ENCODE measurements at places on chromosomes 13 and 19. TPM values are rescaled to one million over a fixed set of nuclear protein-coding genes. Genes with fewer than 3 reads are reported as not detected.
A peak's percentile ranks its signal among the peaks of the same experiment; 100 is the strongest.

DNA sequence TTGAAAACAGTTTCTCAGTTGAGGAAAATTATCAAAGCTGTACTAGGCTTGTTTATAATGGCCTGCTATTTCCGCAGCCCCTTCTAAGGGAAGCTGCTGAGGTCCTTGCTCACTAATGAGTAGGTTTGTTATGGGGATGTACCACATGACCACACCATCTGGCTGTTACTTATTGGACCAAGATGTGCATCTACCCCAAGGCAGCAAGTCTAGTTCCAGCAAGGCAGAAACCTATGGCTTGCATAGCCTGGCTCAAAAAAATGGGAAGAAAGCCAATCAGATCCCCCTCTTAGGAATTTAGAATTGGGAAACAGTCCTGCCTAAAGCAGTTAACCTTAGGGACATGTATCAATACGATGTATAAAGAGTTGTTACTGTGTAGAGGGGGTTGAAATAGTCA, 186.5 kb upstream of the SPRY2 start:
- peaks cover 38% of the 10 kb centered on the region for H3K4me1 ChIP-seq
- no peaks in the 10 kb centered on the region for H3K27me3 ChIP-seq
- H3K36me3 ChIP-seq: no peaks in the 10 kb centered on the region
- peak; percentile 46 for DNase-seq

- peaks cover 12% of the 10 kb centered on the region for H3K4me1 ChIP-seq
- H3K27me3 ChIP-seq: no peaks in the 10 kb centered on the region
- no peak for DNase-seq
- H3K4me3 ChIP-seq: no peak overlapping the region
Observed at GRCh38 chr19:16036941-16037340, 39.4 kb upstream of the TPM4 start.

GRCh38 chr13:99546878-99547277, 45.6 kb downstream of the TM9SF2 start:
- H3K36me3 ChIP-seq: peaks cover 13% of the 10 kb centered on the region
- no peak for DNase-seq
- H3K4me1 ChIP-seq: peaks cover 9% of the 10 kb centered on the region
- no peak overlapping the region for H3K4me3 ChIP-seq
- no peaks in the 10 kb centered on the region for H3K27me3 ChIP-seq

DNA sequence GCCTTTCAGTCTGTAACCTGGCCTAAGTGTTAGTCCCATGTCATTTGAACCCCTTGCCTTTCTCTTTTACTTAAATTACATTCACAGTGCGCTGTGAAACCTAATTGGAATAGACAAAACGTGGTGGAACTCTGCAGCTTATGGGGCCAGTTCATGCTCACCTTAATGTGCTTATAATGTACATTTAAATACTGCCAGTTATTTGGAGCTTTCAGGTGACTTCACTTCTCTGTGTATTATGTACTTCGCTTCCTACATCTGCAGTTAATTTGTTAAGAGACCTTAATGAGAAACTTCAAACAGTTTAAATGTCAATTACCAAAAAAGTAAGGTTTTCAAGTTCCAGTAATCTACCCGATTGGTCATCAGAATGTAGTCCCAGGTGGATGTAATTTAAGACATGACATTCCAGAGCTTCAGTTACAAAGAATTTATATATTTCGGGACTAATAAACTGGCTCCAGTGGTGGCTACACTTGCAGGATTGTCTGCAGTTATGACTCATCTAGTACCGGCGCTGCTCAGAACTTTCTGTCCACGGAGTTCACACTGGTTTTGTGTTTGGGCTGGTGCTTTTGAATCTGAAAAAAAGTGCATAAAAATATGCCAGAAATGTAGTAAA, 125.3 kb downstream of the TM9SF2 start:
- no peak for DNase-seq
- no peak overlapping the region for H3K4me3 ChIP-seq
- H3K36me3 ChIP-seq: no peaks in the 10 kb centered on the region
- H3K27ac ChIP-seq: no peak overlapping the region

DNA sequence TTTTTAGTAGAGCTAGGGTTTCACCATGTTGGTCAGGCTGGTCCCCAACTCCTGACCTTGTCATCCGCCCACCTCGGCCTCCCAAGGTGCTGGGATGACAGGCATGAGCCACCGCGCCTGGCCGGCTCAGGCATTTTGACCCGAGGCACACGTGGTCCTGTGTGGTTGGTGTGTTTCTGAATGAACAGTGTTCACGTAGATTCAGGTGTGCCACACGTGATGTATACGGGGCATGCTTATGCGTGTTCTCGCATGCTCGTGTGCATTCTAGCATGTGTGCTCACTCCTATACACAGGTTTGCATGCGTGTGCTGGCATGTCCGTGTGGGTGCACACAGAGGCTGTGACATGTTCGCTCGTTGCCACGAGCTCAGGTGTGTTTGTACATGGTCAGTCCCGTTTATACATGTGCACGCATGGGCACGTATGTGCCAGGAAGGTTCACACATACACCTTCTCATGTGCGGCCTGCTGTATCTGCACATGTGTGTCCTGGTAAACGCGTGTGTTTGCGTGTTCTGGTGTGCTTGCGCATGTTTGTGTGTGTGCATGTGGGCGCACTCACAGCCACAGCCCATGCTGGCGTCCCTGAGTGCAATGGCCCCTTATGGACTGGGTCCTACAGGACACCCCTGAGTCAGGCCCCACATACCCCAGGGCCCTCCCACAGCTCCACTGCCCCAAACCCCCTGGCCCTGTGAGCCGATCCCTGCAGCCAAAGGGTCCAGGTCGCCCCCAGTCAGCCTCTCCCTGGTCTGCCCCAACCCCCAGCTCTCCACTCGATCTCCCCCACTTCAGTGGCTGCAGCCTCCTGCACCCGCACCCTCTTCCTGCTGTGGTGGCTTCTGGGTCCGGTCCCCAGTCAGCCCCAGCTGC, 20.6 kb upstream of the TCF3 start:
- DNase-seq: no peak
- peaks cover 37% of the 10 kb centered on the region for H3K27me3 ChIP-seq
- no peaks in the 10 kb centered on the region for H3K36me3 ChIP-seq
- H3K4me1 ChIP-seq: no peaks in the 10 kb centered on the region
- no peak overlapping the region for H3K27ac ChIP-seq

GRCh38 chr13:27556109-27556508, 64.2 kb downstream of the LNX2 start:
- no peaks in the 10 kb centered on the region for H3K36me3 ChIP-seq
- peaks cover 9% of the 10 kb centered on the region for H3K4me1 ChIP-seq
- H3K4me3 ChIP-seq: no peak overlapping the region
- H3K27ac ChIP-seq: no peak overlapping the region
- no peaks in the 10 kb centered on the region for H3K27me3 ChIP-seq

GRCh38 chr19:44756089-44756562, 7.6 kb downstream of the BCL3 start:
- no peak for DNase-seq
- peaks cover 40% of the 10 kb centered on the region for H3K4me1 ChIP-seq
- H3K36me3 ChIP-seq: no peaks in the 10 kb centered on the region
- H3K27ac ChIP-seq: no peak overlapping the region

GRCh38 chr19:38361633-38362075, 12.7 kb upstream of the PSMD8 start:
- H3K4me3 ChIP-seq: peak overlapping the region; percentile 42
- no peaks in the 10 kb centered on the region for H3K36me3 ChIP-seq
- H3K27me3 ChIP-seq: peaks cover 13% of the 10 kb centered on the region
- DNase-seq: peak; percentile 65
- H3K4me1 ChIP-seq: peaks cover 3% of the 10 kb centered on the region

DNA sequence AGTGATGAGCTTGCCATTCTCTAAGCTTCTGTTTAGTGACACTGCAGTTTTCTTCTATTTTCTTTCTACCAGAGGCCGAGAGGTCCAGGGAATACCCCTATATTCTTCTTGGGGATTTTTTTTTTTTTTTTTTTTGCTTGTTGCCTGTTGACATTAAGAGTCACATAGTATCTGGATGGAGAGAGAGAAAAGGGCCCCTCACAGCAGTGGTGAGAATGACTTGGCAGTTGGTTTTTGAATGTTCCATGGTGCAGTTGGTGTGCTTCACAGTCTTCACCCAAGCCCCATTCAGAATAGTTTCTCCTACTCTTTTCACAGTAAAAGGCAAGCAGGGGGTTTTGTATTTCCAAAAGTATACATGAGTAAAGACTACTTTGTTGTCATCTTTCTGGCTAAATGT, 577.9 kb downstream of the LMO7 start:
- no peaks in the 10 kb centered on the region for H3K36me3 ChIP-seq
- no peak for DNase-seq
- no peak overlapping the region for H3K4me3 ChIP-seq
- no peaks in the 10 kb centered on the region for H3K27me3 ChIP-seq
- no peak overlapping the region for H3K27ac ChIP-seq

GRCh38 chr19:46859637-46860124, 1.1 kb upstream of the ARHGAP35 start:
- DNase-seq: no peak
- no peak overlapping the region for H3K27ac ChIP-seq
- H3K4me3 ChIP-seq: no peak overlapping the region
- H3K36me3 ChIP-seq: no peaks in the 10 kb centered on the region
- no peaks in the 10 kb centered on the region for H3K27me3 ChIP-seq

GRCh38 chr19:33397536-33398360, 24.2 kb downstream of the CEBPG start:
- H3K27ac ChIP-seq: peak overlapping the region; percentile 6
- H3K27me3 ChIP-seq: no peaks in the 10 kb centered on the region
- no peak for DNase-seq
- no peaks in the 10 kb centered on the region for H3K36me3 ChIP-seq
- peaks cover 19% of the 10 kb centered on the region for H3K4me1 ChIP-seq
- H3K4me3 ChIP-seq: no peak overlapping the region

- no peak overlapping the region for H3K4me3 ChIP-seq
- no peaks in the 10 kb centered on the region for H3K36me3 ChIP-seq
- H3K27me3 ChIP-seq: no peaks in the 10 kb centered on the region
- DNase-seq: no peak
- no peak overlapping the region for H3K27ac ChIP-seq
Observed at GRCh38 chr19:18701250-18701608, 17.7 kb downstream of the CRTC1 start.

GRCh38 chr13:32060401-32060878, 28.9 kb downstream of the FRY start:
- H3K27ac ChIP-seq: no peak overlapping the region
- H3K27me3 ChIP-seq: no peaks in the 10 kb centered on the region
- no peaks in the 10 kb centered on the region for H3K4me1 ChIP-seq

The TMEM150B gene
- not detected for total RNA-seq

The APOC4 gene
- total RNA-seq: not detected

The FLT3LG gene
- 4.7 TPM for total RNA-seq

The TYK2 gene
- total RNA-seq: 142 TPM

The TCF3 gene
- 197 TPM for total RNA-seq

The ZNF524 gene
- total RNA-seq: 14.2 TPM

The PNMA8A gene
- 0.16 TPM for total RNA-seq

Data from endothelial cell of umbilical vein (primary cell).